ENCODE measurements at places on chromosomes 6 and 20.

- no peak for DNase-seq
These were observed 99.8 kb upstream of the PLEKHG1 start for GRCh38 chr6:150499882-150500312.

GRCh38 chr6:15404685-15404980 is 158.8 kb downstream of the JARID2 start:
- no peak for DNase-seq

DNA sequence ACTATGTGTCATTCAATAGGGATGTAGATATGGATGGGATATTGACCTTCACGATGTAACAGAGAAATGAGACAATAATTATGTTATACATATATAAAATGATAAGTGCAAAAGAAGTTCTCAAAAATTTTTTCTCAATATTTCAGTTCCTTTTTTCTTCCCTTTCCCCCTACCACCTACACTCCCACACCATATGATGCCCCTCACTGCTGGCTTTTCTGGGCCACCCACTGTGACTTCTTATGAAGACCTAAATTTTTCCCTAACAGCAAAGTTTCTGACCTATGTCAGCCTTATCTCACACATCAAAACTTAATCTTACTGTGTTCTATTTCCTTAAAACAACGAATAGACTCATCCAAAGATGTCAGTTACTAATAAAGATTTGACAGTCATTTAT is 89.9 kb upstream of the MYLIP start:
- no peak for DNase-seq

DNA sequence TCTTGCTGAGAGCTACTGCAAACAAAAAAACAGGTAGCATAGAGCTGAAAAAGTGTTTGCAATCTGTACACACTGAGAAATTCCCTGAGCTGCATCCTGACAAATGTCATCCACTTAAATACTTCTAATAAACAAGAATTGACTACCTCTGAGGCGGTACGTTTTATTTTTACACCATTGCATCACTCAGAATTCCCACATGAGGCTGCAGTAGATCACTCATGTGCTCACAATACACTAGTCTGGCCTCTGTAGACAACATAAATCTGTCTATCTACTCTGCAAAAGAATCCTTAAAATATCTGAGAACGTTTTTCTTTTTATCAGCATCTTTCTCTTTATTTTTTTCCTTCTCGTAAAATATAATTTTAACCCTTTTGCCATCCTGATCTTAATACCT is 661.4 kb downstream of the EPHA7 start:
- no peak for DNase-seq

GRCh38 chr6:81465859-81466258 is 286.6 kb downstream of the TENT5A start:
- DNase-seq: no peak
